ENCODE measurements at places on chromosomes 13 and 19.

- DNase-seq = no peak
Observed at GRCh38 chr19:31560086-31561060, 211.1 kb upstream of the TSHZ3 start.

GRCh38 chr19:3783660-3784584 is 2.3 kb downstream of the MATK start:
- no peak for DNase-seq

DNA sequence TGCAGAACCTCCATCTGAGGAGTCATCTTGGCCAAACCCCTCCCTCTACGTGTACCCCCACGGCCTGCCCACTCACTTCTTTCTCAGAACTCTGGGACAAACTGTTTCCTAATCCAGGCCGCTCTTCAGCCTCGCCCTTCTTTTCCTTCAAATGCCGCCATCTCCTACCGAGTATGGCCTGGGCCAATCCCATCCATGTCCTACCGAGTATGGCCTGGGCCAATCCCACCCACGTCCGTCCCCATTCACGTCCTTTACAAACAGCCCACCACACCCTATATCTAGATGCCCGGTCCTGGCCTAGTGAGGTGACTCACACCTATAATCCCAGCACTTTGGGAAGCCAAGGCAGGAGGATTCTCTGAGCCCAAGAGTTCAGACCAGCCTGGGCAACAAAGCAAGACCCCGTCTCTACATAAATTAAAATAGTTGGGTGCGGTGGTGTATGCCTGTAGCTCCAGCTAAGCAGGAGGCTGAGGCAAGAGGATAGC is 1.1 kb downstream of the TMEM160 start:
- DNase-seq = no peak

DNA sequence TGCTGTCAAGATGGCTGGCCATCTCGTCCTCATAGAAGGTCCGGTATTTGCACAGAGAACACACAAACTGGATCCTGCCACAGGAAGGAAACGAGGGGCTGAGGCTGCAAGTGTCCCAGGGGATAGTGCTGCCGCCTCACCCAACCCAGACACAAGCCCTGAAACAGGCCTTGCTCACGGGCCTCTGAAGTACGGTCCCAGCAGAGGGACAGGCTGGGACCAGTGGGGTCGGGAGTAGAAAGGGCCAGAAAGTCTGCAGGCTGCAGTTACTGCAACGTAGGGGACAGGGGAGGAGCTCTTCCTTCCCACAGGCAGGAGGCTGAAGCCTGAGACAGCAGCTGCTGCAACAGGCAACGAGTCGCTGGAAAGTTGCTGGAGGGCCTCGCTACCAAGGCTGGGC is 18.2 kb upstream of the AKAP8 start:
- DNase-seq = no peak

GRCh38 chr19:45467115-45467455 is 711 bp upstream of the FOSB start:
- DNase-seq = no peak

GRCh38 chr19:43751466-43752220 is 3.1 kb downstream of the SMG9 start:
- DNase-seq = no peak

- DNase-seq = no peak
Observed at GRCh38 chr13:44762911-44763310, 186.8 kb upstream of the TSC22D1 start.

DNA sequence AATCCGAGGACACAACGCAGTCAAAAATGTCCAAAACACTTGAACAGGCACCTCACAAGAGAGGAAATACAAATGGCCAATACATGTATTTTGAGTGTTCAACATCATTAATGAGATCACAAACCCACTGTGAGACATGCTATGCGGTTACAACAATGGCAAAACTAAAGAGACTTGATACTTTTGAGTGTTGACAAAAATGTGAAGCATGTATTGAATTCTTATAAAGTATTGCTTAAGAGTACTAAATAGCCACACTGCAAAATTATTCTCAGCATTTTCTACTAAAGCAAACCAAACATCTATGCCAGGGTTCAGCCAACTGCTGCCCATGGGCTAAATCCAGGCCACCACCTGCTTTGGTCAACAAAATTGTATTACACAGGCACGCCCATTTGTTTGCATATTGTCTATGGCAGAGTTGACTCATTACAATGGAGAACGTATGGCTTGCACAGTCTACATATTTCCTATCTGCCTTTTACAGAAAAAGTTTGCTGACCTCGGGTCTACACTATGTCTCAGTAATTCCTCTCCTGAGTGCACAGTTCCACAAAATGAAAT is 135.3 kb downstream of the B3GLCT start:
- no peak for DNase-seq

DNA sequence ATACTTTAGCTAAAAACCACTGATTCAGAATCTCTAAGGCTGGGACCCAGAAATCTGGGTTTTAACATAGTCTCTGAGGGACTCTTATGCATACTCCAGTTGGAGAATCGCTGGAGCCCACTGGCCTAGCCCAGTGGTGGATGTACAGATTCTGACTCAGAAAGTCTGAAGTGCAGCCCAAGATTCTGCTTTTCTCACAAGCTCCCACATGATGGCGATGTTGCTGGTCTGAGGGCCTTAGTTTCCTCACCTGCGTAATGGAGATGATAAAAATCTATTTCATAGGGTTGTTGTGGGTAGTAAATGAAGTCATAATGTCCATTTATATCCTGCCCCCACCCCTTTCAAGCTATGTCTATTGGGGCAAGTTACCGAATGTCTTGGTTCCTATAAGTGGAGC is 7.7 kb upstream of the CDADC1 start:
- DNase-seq = no peak

DNA sequence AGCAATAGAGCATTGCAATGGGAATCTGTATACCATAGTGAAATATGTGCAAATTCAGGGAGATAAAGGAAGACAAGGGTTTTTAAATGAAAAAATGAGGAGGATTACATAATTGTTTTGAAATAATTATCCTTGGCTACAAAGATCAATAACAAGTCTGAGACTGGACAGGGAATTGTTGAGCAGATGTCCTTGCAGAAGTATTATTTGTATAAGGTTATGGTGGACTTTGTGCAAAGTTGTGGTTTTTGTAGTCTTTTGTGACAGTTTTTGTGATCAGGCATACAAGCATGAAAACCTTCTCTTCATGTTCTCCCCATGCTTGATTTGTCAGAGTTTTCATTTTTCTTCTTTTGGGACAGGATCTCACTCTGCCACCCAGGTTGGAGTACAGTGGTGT is 25.3 kb upstream of the ZNF780A start:
- no peak for DNase-seq

DNA sequence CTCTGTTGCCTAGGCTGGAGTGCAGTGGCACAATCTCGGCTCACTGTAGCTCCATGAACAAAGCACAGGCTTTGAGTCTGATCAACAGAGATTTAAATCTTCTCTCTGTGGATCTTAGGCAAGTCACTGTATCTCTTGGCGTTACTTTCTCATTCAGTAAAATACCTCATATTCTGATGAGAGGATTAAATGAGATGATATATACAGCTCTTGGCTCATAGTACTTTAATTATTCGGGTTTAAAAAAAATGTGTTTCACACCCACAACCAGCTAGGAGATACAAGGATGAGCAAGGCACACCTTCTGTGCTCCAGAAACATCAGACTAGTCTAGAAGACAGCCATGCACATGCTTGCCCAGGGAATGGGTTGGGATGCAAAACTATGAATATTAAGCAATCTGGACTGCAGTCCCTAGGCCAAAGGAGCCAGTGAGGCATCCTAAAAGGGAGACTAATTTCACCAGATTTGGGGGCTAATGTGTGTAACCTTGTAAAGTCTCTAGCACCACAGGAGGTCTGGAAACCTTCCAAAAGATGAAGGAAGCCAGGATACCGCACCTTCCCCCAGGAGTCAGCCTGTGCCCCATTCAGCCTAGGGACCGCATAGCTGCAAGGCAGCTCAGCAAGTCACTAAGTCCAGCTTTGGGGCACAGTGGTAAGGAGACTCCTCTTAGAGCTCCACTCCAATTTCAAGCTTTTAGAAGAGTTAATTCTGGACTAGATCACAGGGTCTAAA is 2.5 kb downstream of the VPS36 start:
- DNase-seq = no peak

- no peak for DNase-seq
Observed at GRCh38 chr13:81676008-81676407, 1335.1 kb upstream of the SPRY2 start.

GRCh38 chr13:34990399-34991214 is 48.5 kb downstream of the NBEA start:
- DNase-seq = no peak

All from NCI-H1436 (cell line).